Omental fat pad (tissue), 4 donors: ENCODE measurements at places on chromosomes 12 and 14.

- DNase-seq, result no peak
These were observed 20.2 kb downstream of the HEATR5A start for GRCh38 chr14:31400031-31400638.

- no peak for DNase-seq
These were observed 141.6 kb downstream of the GPHN start for GRCh38 chr14:66649498-66649897.

DNA sequence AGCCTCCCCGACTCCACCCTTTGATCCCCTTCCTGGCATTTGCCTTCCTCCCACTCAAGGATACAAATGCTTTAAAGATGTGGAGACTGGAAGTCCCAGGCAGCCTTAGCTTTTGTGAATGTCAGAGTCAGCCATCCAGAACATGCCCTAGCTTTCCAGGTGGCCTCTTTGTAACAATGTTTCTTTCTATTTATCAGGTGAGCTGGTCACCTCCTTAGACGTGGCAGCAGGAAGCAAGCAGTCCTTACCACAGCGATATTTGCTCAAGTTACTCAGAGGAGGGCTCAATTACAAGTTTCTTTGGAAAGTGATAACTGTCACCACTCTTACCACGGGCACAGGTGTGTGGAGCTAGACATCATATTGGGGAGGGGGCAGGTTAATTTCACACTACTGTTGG lies 4.9 kb downstream of the GALNT6 start:
- DNase-seq, result no peak

DNA sequence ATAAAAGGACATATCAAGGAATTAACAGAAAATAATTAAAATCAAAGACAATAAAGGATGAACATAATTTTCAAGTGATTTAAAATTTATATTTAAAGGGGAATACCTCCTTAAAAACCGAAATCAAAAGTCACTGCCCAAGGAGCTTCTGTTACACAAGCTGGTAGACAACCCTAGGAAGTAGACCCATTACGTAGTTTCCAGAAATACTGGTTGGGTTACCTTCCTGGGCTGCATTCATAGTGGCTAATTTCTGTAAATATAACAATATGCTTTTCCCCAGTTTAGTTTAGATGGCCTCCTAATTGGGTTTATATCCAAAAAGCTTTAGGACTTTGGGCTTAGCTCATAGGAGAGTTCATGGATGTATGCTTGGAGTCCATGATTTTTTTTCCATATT lies 2.1 kb upstream of the EDDM3A start:
- DNase-seq, result no peak

DNA sequence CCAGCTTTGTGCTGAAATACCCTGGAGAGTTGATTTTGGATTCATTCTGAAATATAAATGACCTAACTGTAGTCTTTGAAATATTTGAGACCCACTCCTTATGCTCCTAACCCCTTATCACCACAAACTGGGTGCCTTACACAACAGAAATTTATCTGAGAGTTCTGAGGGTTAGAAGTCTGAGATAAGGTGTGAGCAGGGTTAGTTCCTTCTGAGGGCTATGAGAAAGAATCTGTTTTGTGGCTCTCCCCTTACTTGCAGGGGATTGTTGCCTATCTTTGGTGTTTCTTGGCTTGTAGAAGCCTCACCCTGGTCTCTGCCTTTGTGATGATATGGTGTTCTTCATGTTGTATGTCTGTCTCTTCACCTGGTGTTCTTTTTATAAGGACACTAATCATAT lies 91.7 kb downstream of the DERA start:
- DNase-seq, result no peak

DNA sequence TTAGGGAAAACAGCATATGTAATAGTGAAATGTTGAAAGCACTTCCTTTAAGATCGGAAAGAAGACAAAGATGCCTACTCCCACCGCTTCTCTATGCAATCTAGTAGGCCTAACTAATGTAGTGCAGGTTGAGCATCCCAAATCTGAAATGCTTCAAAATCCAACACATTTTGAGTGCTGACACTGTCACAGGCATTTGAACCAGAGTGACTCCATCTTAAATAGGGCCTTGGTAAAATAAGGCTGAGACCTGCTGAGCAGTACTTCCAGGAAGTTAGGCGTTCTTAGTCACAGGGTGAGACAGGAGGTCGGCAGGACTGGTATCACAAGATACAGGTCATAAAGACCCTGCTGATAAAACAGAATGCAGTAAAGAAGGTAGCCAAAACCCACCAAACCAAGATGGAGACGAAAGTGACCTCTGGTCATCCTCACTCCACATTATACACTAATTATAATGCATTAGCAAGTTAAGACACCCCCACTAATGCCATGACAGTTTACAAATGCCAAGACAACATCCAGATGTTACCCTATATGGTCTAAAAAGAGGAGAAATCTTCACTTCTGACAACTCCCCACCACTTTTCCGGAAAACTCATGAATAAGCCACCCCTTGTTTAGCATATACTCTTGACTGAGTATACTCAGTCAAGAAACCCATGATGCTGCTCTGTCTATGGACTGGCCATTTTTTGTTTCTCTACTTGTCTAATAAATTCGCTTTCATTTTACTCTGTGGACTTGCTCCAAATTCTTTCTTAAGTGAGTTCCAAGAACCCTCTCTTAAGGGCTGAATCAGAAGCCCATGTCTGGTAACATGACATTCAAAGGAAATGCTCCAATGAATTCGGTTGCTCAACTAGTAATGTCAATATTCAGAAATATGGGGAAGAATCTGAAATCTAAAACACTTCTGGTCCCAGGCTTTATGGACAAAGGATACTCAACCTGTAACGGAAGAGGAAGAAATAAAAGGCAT lies 47.1 kb upstream of the MTERF2 start:
- no peak for DNase-seq

- DNase-seq, result no peak
These were observed 126.4 kb downstream of the SLC35F4 start for GRCh38 chr14:57739516-57739915.
